KG1 (cell line): ENCODE measurements at places on chromosomes 12 and 14.

GRCh38 chr14:70061108-70061507 lies 127.6 kb downstream of the SLC8A3 start:
- no peak for DNase-seq

GRCh38 chr14:63510538-63510937 lies 32.6 kb downstream of the PPP2R5E start:
- DNase-seq, result no peak

DNA sequence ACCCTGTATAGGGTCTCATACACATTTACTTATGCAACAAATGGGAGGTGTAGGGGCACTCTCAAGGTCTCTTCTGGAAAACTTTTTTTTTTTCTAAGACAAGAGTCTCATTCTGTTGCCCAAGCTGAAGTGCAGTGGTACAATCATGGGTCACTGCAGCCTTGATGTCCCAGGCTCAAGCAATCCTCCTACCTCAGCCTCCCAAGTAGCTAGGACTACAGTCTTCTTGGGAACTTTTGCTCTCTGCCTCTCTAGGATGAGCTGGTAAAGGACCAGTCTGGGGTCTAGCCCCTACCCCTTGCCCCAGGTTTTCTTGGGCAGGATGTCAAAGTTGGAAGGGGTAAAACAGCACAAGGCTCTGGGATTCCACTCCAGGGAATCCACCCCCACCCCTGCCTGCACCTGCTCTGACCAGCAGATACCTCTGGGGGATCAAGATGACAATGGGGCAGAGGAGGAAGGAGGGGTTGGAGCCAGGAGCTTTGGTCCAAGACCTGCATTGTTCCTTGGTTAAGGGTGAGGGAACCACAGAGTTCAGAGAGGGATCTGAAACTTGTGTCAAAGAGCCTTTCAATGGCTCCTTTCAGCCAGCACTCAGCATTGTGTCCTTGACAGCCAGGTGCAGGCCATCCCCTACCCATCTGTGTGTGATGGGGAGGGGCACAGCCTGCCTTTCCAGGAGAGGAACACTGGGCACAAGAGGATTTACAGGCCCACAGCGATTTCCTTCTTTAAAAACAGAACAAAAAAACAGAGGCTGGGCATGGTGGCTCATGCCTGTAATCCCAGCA lies 12.2 kb downstream of the CTDSP2 start:
- DNase-seq, result no peak

GRCh38 chr14:61315313-61315712 lies 6.1 kb upstream of the PRKCH start:
- no peak for DNase-seq

GRCh38 chr12:6722863-6723262 lies 983 bp upstream of the COPS7A start:
- DNase-seq, result no peak

- DNase-seq, result no peak
These were observed 67.1 kb downstream of the PPFIA2 start for GRCh38 chr12:81692008-81692407.

- no peak for DNase-seq
These were observed 5.6 kb upstream of the MYH7 start for GRCh38 chr14:23441076-23441475.

DNA sequence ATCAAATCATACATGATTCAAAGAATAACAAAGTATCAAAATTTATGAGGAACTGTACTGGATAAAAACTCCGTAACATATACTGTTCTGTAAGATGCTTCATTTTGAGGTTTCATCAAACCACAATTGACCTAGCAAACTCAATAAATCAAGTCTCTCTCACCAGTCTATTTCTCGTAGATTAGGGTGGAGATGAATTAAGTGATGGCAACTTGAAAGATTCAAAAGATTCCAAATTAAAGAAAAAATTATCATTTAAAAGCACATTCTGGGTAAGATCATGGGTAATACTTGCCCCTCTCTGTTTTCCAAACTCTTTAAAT lies 74.4 kb downstream of the PAPLN start:
- no peak for DNase-seq

DNA sequence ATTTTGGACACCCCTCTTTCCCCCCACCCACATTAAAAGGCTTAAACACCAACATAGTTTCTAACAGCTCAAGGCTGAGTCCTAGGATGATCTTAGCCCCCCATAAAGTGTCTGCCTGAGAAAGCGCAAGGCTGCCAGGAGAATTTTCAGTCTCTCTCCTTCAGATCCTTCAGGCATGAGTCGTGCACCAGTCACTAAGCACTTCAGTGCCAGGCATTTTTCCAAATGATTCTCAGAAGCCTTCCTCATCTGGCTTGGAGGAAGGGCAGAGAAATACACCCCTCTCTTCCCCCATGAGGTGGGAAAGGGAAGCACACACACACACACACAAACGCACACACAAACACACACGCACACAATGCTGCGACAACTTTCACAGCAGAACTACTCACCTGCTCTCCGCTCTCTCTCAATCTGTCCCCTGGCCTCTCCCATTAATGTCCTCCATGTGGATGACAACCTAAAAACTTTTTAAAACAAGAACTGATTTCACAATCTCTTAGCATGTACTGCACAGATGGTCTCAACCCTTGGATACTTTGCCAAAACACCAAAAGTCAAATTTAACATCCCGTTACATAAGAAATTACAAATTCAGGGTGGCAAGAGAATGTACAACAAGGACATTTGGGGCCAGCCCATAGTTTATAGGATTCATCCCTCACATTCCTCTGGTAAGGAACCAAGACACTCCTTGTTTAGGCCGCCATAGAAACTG lies 49.8 kb downstream of the CKAP4 start:
- DNase-seq, result no peak

- no peak for DNase-seq
These were observed 1.6 kb downstream of the CBLN3 start for GRCh38 chr14:24427537-24428508.

- DNase-seq, result no peak
These were observed 66.1 kb downstream of the SIX6 start for GRCh38 chr14:60575008-60575407.

DNA sequence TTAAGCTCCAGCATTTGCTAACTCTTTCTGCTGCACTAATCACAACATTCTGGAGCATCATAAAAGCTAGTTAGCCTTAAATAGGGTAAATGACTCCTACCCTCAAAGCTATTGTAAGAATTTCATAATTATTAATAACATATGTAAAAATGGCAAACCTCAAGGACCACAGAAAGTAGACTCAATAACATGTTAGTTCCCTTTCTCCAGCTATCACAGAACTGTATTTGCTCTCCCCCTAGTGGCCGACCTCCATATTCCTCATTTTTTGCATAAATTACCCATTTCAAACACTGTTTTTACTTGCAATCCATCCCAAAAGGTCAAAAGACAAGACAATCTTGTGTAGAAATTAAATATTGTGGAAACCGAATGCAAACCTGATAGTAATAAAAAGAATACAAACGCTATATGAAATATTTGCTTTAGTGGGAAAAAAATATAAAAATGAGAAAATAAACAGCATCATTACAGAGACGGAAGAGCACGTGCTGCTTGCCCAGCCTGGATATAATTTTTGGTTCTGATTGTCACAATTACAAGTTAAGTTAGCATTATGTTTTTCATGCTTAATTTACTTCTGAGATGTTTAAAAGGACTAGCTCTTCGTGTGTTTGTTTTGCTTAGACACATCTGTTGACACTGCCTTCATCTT lies 97.9 kb downstream of the RERGL start:
- peak; percentile 2 for DNase-seq

DNA sequence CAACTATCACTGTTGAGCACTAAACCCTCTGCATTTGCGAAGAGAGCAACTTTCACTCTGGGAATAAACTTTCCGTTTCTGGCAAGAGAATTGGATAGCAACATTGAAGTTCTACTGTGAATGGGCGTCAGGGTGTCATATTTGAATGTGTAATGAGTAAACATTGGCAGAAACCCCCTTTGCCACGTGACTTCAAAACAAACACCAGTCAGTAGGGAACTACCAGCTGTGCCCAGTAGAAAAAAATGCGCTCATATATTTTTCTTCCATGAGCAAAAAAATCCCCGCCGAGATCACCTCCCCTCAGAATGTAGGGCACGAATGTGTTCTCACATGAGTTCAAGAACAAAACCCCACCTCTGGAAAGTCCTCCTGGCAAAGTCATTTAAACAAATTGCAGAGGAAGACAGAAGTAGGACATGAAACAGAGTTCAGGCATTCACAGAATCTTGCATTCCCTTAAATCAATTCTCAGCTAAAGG lies 80.6 kb downstream of the BTG1 start:
- DNase-seq, result no peak

DNA sequence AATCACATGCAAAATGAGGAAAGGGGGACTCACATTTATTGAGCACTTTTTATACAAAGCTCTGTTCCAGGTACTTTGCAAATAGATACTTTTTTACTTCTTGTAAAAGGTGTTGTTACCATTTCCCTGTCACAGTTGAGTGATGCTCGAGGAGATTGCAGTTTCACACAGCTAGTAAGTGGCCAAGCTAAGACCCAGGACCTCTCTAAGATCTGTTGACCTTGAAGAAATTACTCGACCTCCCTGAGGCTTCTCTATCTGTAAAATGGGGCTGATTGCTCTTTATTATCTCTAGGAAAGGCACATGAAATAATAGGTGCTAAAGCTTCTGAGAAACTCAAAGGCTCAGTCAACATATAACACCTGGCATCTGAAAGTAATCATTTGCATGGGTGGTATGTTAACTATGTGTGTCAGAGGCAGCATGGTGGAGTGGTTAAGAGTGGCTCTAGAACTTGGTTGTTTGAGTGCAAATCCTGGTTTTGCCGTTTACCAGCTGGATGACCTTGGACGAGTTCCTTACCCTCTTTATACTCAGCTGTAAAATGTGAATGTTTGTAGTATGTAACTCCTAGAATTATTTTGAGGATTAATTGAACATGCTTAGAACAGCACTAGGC lies 41.5 kb downstream of the IFT81 start:
- no peak for DNase-seq

GRCh38 chr12:67742461-67742860 lies 93.9 kb downstream of the DYRK2 start:
- DNase-seq, result no peak

DNA sequence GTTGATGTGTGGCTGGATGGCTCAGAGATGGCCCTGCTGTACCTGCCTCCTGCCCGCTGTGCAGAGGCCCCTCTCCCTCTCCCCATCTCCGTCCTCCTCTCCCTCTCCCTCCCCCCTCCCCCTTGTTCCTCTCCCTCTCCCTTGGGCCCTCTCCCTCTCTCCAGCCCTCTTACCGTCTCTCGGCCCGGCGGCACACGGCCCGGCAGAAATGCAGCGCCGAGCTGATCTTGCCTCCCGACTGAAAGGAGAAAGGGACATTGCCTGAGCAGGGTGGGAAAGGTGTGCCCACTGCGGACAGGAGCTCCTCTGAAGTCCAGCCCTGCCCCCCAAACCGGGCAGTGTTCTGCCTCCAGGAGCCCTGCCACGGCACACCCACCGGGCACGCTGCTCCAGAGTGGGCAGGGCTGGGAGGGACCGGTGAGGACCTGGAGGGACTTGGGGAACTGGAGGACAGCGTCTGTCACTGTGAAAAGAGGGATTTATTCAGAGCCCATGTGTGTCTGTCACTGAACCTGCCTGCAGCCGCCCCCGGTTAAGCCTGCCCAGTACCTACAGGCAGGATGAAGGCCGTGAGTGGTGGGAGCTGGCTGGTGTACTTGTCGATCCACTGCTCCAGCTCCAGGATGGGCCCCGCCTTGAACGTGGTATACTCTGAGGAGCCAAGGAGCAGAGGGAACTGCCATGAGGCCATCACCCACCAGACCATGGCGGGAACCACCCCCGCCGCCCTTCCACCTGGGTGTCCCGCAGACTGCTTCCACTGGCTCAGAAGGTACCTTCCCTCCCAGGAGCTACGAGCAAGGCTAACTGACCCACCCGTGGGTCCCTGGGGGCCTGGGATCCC lies 12.2 kb downstream of the MMAB start:
- no peak for DNase-seq

DNA sequence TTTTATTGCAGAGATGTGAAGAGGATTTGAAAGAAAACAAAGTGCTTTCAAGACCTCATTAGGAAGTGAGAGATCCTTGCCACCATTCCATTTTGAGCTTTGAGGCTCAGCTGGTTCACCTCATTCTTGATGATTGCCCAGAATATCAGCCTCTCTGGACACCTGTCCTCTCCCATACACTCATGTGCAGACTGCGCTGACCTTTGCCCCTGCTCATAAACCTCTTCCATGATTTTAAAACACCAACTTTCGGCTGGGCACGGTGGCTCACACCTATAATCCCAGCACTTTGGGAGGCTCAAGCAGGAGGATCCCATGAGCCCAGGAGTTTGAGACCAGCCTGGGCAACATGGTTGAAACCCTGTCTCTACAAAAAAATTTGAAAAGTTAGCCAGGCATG lies 8.9 kb downstream of the COX14 start:
- DNase-seq, result no peak

GRCh38 chr14:76100236-76100635 lies 51.5 kb upstream of the GPATCH2L start:
- DNase-seq, result no peak

GRCh38 chr14:63076488-63076887 lies 31.2 kb upstream of the KCNH5 start:
- DNase-seq, result no peak

GRCh38 chr12:97560350-97560749 lies 97.7 kb downstream of the RMST start:
- DNase-seq, result no peak

DNA sequence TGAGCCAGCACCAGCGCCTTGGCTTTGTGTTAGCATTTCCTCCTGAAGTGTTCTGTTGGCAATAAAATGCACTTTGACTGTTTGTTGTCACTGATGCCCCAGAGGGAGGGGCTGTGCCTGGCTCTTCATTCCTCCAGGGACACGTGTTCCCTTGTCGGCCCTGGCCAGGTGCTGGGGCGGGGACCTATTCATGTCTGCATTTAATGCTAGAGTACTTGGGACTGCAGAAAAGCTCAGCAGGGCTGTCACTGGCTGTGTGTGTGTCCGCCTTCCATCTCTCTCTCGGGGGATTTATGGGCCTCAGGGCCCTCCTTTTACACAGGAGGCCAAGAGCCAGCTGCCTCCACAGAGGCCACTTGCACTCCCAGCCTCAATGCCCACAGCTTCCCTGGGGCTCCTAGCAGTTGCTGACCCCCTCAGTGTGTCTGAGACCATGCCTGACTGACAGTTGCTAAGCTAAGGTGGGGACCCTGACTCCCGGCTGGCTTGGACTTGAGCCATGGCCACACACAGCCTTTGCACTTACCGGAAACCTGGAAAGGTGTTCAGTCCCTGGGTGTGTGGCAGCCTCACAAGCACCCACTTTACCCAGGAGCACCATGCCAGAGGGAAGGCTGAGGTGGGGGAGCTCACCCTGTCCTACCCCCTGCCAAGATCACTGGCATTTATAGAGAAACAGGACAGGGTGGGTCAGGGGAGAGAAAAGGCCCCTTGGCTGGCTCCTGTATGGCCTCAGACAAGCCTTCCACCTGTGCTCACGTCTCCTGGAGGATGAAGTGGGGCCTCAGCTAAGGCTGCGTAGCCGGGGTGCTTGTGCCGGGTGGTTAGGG lies 27.8 kb downstream of the HIP1R start:
- no peak for DNase-seq

- DNase-seq, result no peak
These were observed 5.8 kb downstream of the JDP2 start for GRCh38 chr14:75433631-75434071.

DNA sequence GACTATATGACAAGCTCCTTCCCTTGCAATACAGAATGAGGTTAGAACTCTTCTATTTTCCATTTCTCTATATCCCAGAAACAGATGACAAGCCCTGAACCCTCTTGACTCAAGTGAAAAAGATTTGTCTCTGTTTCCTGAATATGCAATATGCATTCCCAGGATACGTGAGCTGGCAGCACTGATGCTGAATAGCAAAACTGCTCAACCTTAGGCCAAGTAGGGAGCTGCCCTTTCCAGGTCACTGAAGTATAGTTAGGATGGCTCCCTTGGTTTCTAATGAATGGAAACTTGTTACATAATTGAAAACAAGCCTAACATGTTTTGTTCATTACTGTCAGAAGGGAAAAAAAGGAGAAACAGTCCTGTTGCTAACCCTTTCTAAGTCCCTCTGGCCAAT lies 47.9 kb upstream of the PLEKHG7 start:
- no peak for DNase-seq
